ENCODE measurements at places on chromosomes 6 and 20. TPM values are rescaled to one million over a fixed set of nuclear protein-coding genes. Genes with fewer than 3 reads are reported as not detected.

- no peak overlapping the region for H3K27ac ChIP-seq
- H3K27me3 ChIP-seq, result no peaks in the 10 kb centered on the region
- H3K4me3 ChIP-seq, result no peak overlapping the region
- H3K36me3 ChIP-seq, result peaks cover 6% of the 10 kb centered on the region
Observed at GRCh38 chr20:37254114-37254878, 7.3 kb downstream of the GHRH start.

DNA sequence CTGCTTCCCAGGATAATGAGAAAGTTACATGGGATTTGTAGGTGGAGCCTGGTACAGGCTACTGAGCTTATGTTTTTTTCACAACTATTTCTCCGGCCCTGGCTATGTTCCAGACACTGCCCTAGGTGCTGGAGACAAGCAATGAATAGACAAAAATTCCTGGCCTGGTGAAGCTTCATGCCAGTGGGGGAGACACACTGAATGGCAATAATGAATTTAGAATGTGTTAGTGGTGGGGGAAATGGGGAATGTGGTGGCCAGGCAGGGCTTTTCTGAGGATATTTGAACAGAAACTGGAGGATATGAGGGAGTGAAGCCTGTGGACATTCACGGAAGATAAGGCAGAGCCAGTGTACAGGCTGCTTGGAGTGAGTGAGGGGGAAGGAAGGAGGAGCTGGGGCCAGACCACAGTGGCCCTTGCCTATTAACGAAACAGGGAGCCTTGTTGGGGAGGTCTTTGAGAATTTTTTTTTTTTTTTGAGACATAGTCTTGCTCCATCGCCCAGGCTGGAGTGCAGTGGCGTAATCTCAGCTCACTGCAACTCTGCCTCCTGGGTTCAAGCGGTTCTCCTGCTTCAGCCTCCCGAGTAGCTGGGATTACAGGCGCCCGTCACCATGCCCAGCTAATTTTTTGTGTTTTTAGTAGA lies 6.6 kb downstream of the FOXS1 start:
- H3K27me3 ChIP-seq, result no peaks in the 10 kb centered on the region
- no peak overlapping the region for H3K4me3 ChIP-seq
- H3K27ac ChIP-seq, result no peak overlapping the region
- peaks cover 42% of the 10 kb centered on the region for H3K4me1 ChIP-seq
- H3K36me3 ChIP-seq, result no peaks in the 10 kb centered on the region

GRCh38 chr20:48129345-48129942 lies 344.2 kb upstream of the SULF2 start:
- DNase-seq, result peak; percentile 46
- H3K27ac ChIP-seq, result no peak overlapping the region
- H3K4me1 ChIP-seq, result peaks cover 13% of the 10 kb centered on the region
- no peak overlapping the region for H3K4me3 ChIP-seq
- H3K36me3 ChIP-seq, result no peaks in the 10 kb centered on the region
- H3K27me3 ChIP-seq, result no peaks in the 10 kb centered on the region

- no peak overlapping the region for H3K4me3 ChIP-seq
- no peaks in the 10 kb centered on the region for H3K27me3 ChIP-seq
- H3K27ac ChIP-seq, result no peak overlapping the region
Observed at GRCh38 chr6:169571123-169571962, 130.5 kb downstream of the WDR27 start.

DNA sequence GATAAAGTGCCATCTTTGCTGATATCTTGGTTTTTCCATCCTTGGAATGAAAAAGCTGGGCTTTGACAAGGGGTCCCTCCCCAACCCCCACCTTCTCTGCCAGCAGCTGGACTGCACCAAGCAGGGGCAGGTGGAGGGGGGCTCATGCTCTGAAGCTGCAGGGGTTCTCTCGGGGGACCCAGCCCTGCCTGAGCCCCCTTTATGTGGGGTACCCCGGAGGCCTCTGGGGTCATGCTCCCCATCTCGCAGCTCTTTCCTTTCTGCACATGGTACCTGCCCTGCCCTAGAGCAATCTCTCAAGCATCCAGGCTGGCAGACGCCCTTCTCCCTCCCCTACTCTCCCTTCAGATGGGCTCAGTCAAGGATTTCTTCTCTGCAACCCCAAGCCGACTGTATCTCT lies 146.7 kb upstream of the PTPN1 start:
- H3K27ac ChIP-seq, result no peak overlapping the region
- no peak overlapping the region for H3K4me3 ChIP-seq
- no peaks in the 10 kb centered on the region for H3K27me3 ChIP-seq
- H3K36me3 ChIP-seq, result no peaks in the 10 kb centered on the region
- no peaks in the 10 kb centered on the region for H3K4me1 ChIP-seq
- no peak for DNase-seq

- no peak for DNase-seq
- H3K4me1 ChIP-seq, result no peaks in the 10 kb centered on the region
- no peak overlapping the region for H3K27ac ChIP-seq
- no peak overlapping the region for H3K4me3 ChIP-seq
- H3K36me3 ChIP-seq, result no peaks in the 10 kb centered on the region
- no peaks in the 10 kb centered on the region for H3K27me3 ChIP-seq
Observed at GRCh38 chr6:151998784-151999183, 191.3 kb downstream of the ESR1 start.

- H3K4me1 ChIP-seq, result no peaks in the 10 kb centered on the region
- no peak overlapping the region for H3K4me3 ChIP-seq
- no peak for DNase-seq
- H3K36me3 ChIP-seq, result no peaks in the 10 kb centered on the region
- H3K27ac ChIP-seq, result no peak overlapping the region
Observed at GRCh38 chr6:38364127-38364526, 275.6 kb downstream of the BTBD9 start.

DNA sequence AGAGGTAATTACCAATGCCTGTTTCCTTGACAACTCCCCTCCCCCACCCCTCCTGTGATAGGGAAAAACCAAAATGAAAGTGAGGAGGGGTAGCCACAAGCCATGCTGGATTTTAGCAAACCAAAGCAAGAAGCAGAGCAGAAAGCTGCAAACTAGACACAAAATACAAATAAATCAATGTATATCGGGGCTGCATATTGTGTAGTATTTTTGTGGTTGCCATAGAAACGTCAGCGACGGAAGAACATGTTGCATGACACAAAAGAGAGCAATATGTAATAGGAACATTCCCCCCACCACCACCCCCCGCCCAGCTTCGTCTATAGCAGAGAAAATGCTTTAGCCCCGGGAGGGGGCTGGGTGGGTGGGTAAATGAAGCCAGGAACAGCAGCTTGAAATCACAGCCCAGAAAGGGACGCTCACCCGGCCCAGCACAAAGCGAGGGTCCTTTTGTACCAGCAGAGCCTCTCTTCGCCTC lies 548 bp downstream of the AGPAT4 start:
- no peaks in the 10 kb centered on the region for H3K36me3 ChIP-seq
- H3K4me3 ChIP-seq, result peak overlapping the region; percentile 94
- no peaks in the 10 kb centered on the region for H3K27me3 ChIP-seq
- peak; percentile 80 for DNase-seq
- peaks cover 37% of the 10 kb centered on the region for H3K4me1 ChIP-seq
- H3K27ac ChIP-seq, result peak overlapping the region; percentile 88

GRCh38 chr6:3388786-3389185 lies 68.1 kb downstream of the SLC22A23 start:
- no peaks in the 10 kb centered on the region for H3K36me3 ChIP-seq
- DNase-seq, result no peak
- H3K4me1 ChIP-seq, result peaks cover 17% of the 10 kb centered on the region
- H3K4me3 ChIP-seq, result no peak overlapping the region
- no peaks in the 10 kb centered on the region for H3K27me3 ChIP-seq
- no peak overlapping the region for H3K27ac ChIP-seq

- no peak overlapping the region for H3K27ac ChIP-seq
- no peaks in the 10 kb centered on the region for H3K36me3 ChIP-seq
- no peak for DNase-seq
- peaks cover 45% of the 10 kb centered on the region for H3K4me1 ChIP-seq
Observed at GRCh38 chr6:51463321-51463720, 624.1 kb downstream of the PKHD1 start.

The SLC17A9 gene
- 0.74 TPM for total RNA-seq

The HSPA1L gene
- total RNA-seq, result 1.2 TPM

The GTSF1L gene
- not detected for total RNA-seq

The OPN5 gene
- total RNA-seq, result not detected

The UBE2C gene
- 325 TPM for total RNA-seq

The TTK gene
- total RNA-seq, result 139 TPM
